ENCODE measurements at places on chromosomes 11 and 22. TPM values are rescaled to one million over a fixed set of nuclear protein-coding genes. Genes with fewer than 3 reads are reported as not detected.

TMPRSS13 gene
- polyA plus RNA-seq: 0.36 TPM

HBE1 gene
- polyA plus RNA-seq: 8.1 TPM

HBB gene
- 152 TPM for polyA plus RNA-seq

OR10D3 gene
- polyA plus RNA-seq: not detected

KDELR3 gene
- polyA plus RNA-seq: 11.1 TPM

DNAJB7 gene
- 0.33 TPM for polyA plus RNA-seq

CDKN1C gene
- polyA plus RNA-seq: 110 TPM

PTPN5 gene
- 0.46 TPM for polyA plus RNA-seq

ZDHHC5 gene
- 56.7 TPM for polyA plus RNA-seq

TEX54 gene
- polyA plus RNA-seq: 0.28 TPM

LMO2 gene
- polyA plus RNA-seq: 34.9 TPM

SMTNL1 gene
- 0.23 TPM for polyA plus RNA-seq

PATE4 gene
- polyA plus RNA-seq: 0.06 TPM

IGSF22 gene
- polyA plus RNA-seq: 1.4 TPM

NAA40 gene
- 32.0 TPM for polyA plus RNA-seq

SCT gene
- 1.6 TPM for polyA plus RNA-seq

CRYBA4 gene
- not detected for polyA plus RNA-seq

TMEM45B gene
- 26.3 TPM for polyA plus RNA-seq

SMIM35 gene
- polyA plus RNA-seq: 0.10 TPM

IL10RA gene
- polyA plus RNA-seq: 2.4 TPM

NF2 gene
- polyA plus RNA-seq: 27.1 TPM

RBFOX2 gene
- polyA plus RNA-seq: 123 TPM

C11orf87 gene
- polyA plus RNA-seq: 0.32 TPM

EED gene
- 38.0 TPM for polyA plus RNA-seq

SCARF2 gene
- polyA plus RNA-seq: 13.7 TPM

PDGFB gene
- polyA plus RNA-seq: 13.3 TPM

TNNT3 gene
- 5.9 TPM for polyA plus RNA-seq

CCDC116 gene
- 0.17 TPM for polyA plus RNA-seq

OSBP2 gene
- 5.3 TPM for polyA plus RNA-seq

FBLN1 gene
- 105 TPM for polyA plus RNA-seq

GLYATL1 gene
- 137 TPM for polyA plus RNA-seq

NXPE4 gene
- polyA plus RNA-seq: not detected

BBOX1 gene
- polyA plus RNA-seq: 70.7 TPM

IFITM1 gene
- 45.6 TPM for polyA plus RNA-seq

FJX1 gene
- 17.4 TPM for polyA plus RNA-seq

RAC2 gene
- 5.9 TPM for polyA plus RNA-seq

TREH gene
- polyA plus RNA-seq: 1.8 TPM

NPAS4 gene
- 0.11 TPM for polyA plus RNA-seq

CASP5 gene
- polyA plus RNA-seq: not detected

LBHD1 gene
- polyA plus RNA-seq: 5.4 TPM

VWCE gene
- polyA plus RNA-seq: 1.6 TPM

PIK3IP1 gene
- polyA plus RNA-seq: 14.8 TPM

SNU13 gene
- polyA plus RNA-seq: 145 TPM

IL17REL gene
- not detected for polyA plus RNA-seq

CRYBB3 gene
- polyA plus RNA-seq: 0.18 TPM

LDHAL6A gene
- polyA plus RNA-seq: 0.44 TPM
